ENCODE measurements at places on chromosomes 1 and 21. TPM values are rescaled to one million over a fixed set of nuclear protein-coding genes. Genes with fewer than 3 reads are reported as not detected.

OR2T29 gene
- polyA plus RNA-seq = 0.38 TPM

FAM72C gene
- not detected for polyA plus RNA-seq

ABCG1 gene
- polyA plus RNA-seq = 25.5 TPM

ZNF593OS gene
- polyA plus RNA-seq = 2.4 TPM

RGS8 gene
- not detected for polyA plus RNA-seq

FAM3B gene
- polyA plus RNA-seq = not detected

KRTAP7-1 gene
- polyA plus RNA-seq = not detected

ARHGEF16 gene
- polyA plus RNA-seq = not detected

FMO4 gene
- polyA plus RNA-seq = 7.2 TPM

All from naive B cell (primary cell).